ENCODE measurements at places on chromosomes 2 and 18.

DNA sequence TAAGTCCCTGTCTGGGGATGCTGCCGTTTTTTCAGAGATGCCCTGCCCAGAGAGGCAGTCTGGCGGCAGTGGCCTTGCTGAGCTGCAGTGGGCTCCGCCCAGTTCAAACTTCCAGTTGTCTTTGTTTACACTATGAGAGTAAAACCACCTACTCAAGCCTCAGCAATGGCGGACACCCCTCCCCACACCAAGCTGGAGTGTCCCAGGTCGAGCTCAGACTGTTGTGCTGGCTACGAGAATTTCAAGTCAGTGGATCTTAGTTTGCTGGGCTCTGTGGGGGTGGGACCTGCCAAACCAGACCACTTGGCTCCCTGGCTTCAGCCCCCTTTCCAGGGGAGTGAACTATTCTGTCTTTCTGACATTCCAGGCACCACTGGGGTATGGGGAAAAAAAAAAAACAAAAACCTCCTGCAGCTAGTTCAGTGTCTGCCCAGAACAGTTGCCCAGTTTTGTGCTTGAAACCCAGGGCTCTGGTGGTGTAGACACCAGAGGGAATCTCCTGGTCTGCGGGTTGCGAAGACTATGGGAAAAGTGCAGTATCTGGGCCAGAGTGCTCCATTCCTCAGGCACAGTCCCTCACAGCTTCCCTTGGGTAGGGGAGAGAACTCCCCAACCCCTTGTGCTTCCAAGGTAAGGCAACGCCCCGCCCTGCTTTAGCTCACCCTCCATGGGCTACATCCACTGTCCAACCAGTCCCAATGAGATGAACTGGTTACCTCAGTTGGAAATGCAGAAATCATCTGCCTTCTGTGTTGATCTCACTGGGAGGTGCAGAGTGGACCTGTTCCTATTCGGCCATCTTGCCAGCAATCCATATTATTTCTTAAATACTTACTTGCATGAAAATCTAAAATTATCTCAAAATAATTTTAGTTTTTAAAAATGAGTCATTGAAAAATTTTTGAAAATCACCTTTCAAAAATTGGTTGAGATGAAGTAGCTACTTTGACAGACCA is 338.0 kb downstream of the OSR1 start:
- DNase-seq: no peak

GRCh38 chr2:174664084-174664759 is 66.6 kb upstream of the WIPF1 start:
- no peak for DNase-seq

DNA sequence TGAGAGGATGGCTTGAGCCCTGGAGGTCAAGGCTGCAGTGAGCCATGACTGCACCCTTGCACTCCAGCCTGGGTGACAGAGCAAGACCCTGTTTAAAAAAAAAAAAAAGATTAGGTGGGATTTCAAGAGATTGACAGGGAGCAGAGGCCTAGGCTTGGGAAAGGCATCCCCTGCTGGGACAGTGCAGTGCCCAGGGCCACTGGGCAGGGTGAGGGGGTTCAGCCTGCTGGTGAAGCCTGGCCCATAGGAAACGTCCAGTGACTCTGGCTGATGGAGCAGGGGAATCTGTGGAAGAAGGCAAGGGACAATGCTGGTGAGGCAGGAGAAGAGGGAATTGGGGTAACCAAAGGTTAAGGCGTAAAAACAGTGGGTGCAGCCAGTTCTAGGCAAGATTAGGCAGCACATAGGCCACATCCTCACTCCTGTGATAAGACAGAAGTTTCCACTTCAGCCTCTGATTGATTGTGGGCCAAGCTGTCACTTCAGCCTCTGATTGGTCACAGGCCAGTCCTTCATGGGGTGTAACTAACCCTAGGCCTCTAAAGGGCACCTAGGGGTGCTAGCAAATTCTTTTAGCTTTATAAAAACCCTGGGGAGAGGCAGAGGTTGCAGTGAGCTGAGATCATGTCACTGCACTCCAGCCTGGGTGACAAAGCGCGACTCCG is 128.6 kb downstream of the MSH2 start:
- no peak for DNase-seq

- DNase-seq: peak; percentile 95
These were observed 169.1 kb upstream of the KLF7 start for GRCh38 chr2:207334624-207335371.

- DNase-seq: no peak
These were observed 495.6 kb downstream of the NYAP2 start for GRCh38 chr2:225895126-225895525.

DNA sequence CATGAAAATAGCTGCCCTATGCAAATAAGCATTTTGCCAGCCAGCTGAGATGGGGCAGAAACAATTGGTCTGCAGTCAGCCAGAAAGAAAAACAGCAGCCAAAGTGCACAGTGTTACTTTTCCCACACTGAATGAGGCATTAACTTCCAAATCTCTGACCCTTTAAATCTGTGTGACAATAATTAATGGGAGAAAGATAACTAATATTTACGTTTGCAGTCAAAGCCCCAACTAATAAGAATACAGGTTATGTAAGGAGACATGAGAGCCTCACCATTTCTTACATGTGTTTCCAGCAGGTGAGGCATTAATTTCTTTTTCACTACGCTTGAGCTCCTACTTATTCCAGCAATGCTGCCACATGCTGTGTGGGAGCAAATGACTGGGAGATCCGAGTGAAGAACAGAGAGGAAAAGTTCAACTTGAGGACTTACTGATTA is 339.0 kb downstream of the SATB2 start:
- DNase-seq: no peak

- DNase-seq: no peak
These were observed 355.0 kb downstream of the LNPK start for GRCh38 chr2:175647058-175647457.

DNA sequence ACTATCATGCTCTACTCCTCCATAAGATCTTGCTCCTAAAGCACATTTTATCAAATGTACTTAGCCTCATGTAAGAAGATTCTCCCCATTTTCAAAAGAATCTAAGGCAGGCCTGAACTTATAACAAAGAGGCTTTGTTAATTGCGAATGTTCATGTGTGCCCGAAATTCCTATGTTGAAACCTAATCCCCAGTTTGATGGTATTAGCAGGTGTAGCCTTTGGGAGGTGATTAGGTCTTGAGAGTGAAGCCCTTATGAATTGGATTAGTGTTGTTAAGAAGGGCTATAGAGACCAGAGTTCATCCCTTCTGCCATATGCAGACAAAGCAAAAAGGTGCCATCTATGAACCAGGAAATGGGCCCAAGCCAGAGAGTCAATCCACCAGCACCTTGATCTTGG is 234.5 kb downstream of the PAX3 start:
- no peak for DNase-seq

- no peak for DNase-seq
These were observed 63.2 kb downstream of the TTC32 start for GRCh38 chr2:19838616-19839015.

DNA sequence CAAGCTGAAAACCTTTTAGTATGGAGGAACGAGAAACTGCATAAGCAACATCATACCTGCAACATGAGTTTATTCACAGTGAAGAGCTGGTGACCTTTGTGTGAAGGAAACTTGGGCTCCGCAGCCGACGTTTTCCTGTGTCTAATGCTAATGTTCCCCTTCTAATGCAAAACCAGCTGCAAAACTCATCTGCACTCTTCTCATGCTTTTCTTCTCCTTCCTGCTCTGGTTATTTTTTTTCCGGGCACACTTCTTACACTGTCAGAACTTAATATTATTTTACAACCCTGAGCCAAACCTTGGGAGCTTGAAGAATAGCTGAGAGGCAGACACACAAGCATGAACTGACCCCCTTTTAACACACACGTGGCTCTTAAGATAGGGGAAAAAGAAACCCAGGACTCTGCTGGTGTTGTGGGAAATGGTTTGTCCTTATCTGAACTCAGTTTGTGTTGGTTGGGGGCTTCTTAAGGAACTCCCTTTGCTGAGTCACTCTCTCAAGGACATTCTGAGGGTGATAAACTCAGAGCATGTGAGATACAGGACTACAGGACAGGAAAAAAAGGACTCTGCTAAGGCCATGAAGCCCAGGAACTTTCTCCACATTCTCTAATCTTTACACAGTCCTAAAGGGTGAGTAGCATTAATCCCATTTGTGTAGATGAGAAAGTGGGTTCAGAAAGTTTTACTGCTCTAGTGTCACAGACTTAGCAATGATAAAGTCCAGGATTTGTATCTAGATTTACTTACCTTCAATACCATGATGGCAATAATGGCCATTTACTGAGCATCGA is 439.3 kb upstream of the TRIB2 start:
- DNase-seq: no peak

DNA sequence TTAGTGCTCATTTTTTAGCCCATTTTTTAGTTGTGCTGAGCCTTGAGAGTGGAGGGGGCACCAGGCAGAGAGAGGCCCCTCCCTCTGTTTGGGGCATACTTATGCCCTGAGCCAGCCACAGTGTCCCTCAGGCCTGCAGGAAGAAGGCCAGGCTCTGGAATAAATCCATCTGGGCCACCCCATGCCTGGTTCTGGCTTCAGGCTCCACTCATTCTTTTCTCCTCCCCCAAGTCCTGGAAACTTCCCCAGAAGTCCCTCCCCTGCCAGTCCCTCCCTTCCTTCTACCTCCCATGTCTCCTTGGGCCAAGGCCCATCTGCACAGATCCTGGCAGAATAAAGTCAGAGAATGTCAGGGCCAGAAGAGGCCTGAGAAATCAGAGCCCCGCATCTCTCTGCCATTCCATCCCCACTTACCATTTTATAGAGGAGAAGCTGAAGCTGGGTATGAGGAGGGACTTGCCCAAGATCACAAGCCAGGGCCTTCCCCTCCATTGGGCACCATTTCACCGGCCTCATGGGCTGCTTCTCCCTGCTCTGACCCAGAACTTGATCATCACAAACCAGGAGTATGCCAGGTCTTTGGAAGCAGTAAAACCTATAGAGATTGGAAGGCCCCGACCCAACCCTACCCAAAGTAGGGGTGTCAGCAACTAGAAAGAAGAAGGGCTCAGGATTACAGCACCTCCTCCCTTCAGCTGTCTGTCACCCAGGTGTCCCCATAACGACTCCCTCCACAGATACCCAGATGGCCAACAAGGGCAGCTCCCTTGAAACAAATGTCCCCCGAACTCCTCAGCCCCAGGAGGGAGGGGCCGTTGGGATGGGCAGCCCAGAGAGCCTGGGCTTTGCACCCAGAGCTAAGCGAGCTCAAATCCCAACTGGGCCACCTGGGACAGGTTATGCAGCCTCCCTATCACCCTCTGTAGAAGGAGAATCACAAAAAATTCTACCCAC is 108.4 kb downstream of the POLR1A start:
- peak; percentile 78 for DNase-seq

DNA sequence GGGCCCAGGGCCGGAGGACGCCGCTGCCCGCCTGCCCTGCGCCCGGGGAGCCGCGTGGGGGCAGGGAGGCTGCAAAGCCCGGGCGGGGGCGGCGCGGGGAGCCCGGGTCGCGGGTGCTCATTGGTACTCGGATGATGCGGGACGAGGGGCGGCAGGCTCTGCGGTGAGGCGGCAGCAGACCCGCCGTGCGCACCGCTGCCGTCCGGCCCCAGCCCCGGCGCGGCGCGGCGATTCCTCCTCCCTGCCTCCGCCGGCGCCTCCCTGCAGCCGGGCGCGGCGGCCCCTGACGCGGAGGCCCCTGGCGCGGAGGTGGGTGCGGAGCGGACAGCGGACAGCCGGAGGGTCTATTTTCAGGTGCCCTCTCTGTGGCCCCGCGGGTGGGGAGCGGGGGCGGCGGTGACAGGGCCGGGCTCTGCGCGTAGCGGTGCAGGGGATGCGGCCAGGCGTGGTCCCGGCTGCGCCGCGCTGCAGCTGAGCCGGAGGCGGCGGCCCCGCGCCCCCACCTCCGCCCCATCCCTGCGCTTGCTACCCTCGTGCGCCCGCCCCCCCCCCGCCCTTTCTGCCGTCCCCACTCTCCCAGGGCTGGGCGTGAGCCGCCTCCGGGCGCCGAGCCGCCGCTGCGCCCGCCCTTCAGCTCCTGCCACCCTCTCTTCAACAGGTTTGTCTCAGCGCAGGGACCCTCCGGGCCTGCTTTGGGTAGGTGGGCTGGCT is 640 bp downstream of the SPTBN1 start:
- peak; percentile 63 for DNase-seq

DNA sequence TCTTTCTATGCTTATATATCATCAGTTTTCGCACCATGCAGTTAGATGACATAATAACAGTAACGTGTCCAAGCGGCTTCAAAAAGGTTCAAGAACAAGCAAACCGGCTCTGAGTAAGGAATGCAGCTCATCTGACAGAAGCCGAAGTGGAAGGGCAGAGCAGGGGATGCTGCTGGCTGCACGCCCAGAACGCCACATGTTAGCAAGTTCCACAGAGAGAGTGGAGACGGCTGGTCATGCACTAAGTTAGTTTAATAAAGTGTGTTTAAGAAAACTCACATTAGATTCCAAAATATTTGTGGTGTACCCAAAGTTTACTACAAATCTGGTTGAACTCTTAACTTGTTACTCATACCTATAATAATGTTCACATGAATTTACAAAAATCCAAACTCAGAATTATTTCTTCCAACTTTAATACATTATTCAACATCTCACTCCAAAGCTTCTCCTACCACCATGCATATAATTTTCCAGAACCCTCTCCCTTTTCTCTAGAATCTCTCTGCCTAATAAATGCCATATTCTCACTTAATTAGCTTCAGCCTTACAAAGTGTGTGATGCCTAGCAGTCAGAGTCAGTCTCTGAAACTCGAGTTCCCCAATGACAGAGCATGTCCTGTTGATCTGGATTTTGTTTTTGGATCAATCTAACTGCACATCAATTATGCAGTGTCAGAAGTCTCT is 170.0 kb downstream of the DNAH7 start:
- DNase-seq: peak; percentile 98

DNA sequence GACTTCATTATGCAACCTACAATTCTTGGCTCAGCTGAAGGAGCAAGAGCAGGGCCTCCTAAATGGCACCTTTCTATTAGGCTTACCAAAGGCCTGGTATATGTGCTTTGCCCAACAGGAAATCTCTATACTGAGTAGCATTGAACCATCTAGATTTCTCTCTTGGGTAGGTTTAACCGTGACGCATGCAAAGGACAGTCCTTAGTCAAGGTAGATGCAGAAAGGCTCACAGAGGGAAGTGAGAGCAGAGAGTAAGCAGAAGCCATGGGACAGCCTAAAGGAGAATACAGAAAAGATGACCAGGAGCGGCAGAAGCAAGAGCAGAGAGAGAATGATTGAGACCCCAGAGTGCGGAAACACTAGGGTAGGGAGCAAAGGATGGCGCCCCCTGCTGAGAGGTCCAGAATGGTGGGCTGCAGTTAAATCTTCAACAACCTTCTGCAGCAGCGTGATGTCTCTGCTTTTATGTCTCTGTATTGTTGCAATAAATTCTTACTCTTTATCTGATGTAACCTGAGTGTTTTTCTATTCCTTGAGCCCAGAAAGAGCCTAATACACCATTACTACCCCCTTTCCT is 4.7 kb upstream of the OSBPL1A start:
- DNase-seq: no peak

All from MG63 (cell line).